ENCODE measurements at places on chromosomes 5 and 9.

GRCh38 chr5:98905857-98906688, 22.7 kb downstream of the CHD1 start:
- DNase-seq, result no peak

GRCh38 chr9:129213551-129213950, 35.5 kb upstream of the IER5L start:
- DNase-seq, result no peak

- DNase-seq, result no peak
Measured at GRCh38 chr5:62457071-62457470, 44.5 kb downstream of the IPO11 start.

GRCh38 chr9:16627967-16628366, 242.5 kb downstream of the BNC2 start:
- no peak for DNase-seq

GRCh38 chr9:29958469-29958868, 2385.2 kb upstream of the C9orf72 start:
- DNase-seq, result no peak

GRCh38 chr9:114289571-114290481, 33.1 kb upstream of the ORM1 start:
- no peak for DNase-seq

DNA sequence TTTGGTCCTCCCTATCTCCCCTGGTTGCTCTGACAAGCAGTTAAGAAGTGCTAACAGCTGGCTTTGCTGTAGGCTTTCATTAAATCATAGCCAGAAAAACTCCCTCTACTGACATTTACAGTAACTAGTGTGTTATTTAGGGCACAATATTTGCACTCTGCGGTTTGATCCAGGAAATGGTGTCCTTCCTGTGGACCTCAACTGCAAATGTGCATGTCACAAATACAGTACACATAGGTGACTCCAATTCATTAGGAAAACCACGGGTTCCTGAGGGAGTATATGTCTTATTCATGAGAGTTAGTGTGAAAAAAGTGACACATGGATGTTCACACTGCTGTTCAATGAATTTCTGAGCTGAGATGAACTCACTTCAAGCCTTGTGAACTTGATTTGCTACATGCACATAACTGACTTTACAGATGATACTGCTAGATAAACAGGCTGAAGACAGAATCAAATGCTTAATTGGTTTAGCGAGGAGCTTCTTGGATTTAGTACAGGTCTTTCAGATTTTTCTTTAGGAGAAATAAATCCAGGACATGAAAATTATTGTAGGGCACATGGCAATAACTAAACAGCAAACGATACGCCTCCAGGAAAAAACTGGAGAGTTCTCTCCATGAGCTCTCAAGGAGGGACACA, 281.5 kb downstream of the EFNA5 start:
- DNase-seq, result no peak

DNA sequence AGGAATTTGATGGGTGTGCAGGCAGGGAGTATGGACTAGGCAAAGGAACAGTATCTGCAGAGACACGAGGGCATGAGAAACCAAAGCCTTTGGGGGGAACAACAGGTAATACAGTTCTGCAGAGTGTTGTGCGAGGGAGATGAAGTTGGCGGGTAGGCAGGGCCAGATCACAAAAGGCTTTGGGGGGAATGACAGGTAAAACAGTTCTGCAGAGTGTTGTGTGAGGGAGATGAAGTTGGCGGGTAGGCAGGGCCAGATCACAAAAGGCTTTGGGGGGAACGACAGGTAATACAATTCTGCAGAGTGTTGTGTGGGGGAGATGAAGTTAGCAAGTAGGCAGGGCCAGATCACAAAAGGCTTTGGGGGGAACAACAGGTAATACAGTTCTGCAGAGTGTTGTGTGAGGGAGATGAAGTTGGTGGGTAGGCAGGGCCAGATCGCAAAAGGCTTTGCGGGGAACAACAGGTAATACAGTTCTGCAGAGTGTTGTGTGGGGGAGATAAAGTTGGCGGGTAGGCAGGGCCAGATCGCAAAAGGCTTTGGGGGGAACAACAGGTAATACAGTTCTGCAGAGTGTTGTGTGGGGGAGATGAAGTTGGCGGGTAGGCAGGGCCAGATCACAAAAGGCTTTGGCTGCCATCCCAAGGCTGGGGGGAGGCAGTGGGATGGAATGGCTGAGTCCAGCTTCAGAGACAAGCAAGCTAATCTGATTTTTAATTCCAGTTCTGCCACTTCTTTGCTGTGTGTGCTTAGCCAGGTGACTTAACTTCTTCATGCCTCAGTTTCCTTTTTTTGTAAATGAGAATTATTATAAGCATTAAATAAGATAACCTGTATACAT, 33.0 kb downstream of the FRMPD1 start:
- no peak for DNase-seq

- no peak for DNase-seq
Measured at GRCh38 chr5:111313017-111313724, 89.0 kb downstream of the CAMK4 start.

GRCh38 chr9:137085920-137086530, 760 bp upstream of the MAN1B1 start:
- no peak for DNase-seq

- DNase-seq, result no peak
Measured at GRCh38 chr9:88535226-88536022, 446 bp downstream of the NXNL2 start.

- DNase-seq, result no peak
Measured at GRCh38 chr5:126428421-126428820, 5.2 kb downstream of the GRAMD2B start.

GRCh38 chr5:21030981-21031380, 1043.0 kb upstream of the CDH18 start:
- no peak for DNase-seq

GRCh38 chr5:53478411-53479044, 1.9 kb upstream of the FST start:
- no peak for DNase-seq

DNA sequence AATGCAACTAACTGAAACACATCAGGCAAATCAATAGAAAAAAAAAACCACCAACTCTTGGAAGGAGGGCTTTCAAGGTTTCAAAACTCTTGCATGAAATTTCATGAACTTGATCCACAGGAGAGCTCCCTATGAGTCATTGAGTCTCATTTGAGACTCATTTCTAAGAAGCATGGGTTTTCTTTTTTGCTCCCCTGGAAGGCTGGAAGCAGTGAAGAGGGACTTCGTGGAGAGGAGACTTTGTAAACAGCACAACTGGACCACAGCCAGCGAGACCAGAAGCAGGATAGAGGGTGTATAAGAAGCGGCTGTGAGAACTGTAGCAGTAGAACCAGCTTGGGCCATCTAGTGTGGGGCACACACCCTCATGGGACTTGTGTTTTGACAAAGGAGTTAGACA, 41.2 kb upstream of the RAPGEF1 start:
- no peak for DNase-seq

DNA sequence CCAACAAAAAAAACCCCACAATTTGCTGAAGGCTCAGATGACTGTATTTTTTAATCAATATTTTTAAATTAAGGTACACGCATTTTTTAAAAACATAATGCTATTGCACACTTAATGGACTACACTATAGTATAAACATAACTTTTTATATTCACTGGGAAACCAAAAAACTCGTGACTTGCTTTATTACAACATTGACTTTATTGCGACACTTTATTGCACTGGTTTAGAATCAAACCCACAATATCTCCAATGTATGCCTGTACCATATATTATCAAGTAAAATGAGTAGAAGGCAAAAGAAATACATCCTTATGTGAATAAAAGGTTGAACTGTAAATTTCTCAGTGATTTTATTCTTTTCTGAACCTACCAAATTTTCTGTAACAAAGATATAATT, 53.7 kb downstream of the RICTOR start:
- no peak for DNase-seq

DNA sequence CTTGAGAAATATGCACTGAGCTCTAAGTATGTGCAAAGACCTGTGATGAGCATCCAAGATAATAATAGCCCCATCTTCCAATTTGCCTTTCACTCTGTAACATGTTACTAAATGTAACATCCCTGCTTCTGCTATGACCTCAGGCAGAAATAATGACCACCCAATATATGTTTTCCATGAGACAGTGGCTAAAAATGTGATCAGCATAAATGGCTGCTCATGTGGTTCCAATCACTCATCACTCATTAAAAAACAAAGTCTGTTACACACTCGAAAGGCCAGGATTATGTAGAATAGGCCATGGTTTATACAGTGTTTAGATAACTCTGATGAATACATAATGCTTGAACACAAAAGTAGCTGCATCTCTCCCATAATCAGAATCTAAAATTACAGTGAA, 71.4 kb upstream of the MOCS2 start:
- no peak for DNase-seq

GRCh38 chr9:134187891-134188385, 23.6 kb upstream of the RNU6ATAC start:
- DNase-seq, result no peak

DNA sequence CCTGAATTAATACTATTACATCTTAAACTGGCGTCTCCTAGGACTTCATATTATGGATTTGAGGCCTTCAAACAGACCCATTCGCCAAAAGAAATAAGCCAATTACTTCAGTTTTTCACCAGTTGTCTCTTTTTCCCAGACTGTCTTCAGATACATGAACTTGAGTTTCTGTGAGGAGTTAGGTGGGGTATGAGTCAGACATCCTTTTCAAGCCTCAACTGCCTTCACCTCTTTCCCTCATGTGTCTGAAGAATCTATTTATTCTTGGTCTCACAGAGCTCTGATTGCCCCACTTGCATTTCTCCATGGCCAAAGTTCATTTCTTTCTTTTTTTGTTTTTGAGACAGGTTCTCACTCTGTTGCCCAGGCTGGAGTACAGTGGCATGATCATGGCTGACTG, 12.5 kb downstream of the WNT8A start:
- no peak for DNase-seq

- no peak for DNase-seq
Measured at GRCh38 chr5:160092514-160092913, 26.7 kb downstream of the PWWP2A start.

DNA sequence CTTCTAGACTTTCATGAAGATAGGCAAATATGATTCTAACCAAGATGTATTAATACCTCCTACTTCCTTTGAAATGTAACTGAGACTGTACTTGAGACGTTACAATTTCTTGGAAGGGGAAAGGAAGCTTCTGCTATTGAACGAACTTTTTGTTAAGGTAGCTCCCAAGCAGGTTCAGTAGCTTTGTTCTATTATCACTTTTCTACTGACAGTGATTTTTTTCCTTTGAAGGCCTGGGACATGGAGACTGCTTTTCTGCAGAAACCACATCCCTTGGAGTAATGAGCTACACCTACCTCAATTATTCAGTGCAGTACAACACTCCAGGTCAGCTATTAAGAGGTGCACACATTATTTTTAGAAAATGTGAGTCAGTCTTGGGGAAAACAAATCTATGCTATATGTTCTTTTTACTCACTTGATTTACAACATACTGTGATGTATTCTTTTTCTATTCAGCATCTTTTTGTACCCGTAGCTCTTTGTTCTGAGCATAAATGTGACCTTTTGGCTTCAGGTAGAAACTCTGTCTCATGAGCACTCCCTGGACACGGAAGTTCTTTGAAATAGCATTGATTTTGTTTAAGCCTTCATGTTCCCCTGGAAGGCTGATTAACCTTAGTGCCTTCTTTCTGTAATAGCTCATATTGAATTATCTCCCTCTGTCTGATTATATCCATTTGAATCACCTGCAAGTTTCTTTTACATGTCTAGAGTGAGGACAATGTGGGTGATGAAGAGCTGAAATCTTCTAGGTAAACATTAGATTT, 56.5 kb upstream of the CDKN2B start:
- DNase-seq, result no peak

- DNase-seq, result no peak
Measured at GRCh38 chr5:73178265-73178664, 5.3 kb downstream of the TMEM174 start.

DNA sequence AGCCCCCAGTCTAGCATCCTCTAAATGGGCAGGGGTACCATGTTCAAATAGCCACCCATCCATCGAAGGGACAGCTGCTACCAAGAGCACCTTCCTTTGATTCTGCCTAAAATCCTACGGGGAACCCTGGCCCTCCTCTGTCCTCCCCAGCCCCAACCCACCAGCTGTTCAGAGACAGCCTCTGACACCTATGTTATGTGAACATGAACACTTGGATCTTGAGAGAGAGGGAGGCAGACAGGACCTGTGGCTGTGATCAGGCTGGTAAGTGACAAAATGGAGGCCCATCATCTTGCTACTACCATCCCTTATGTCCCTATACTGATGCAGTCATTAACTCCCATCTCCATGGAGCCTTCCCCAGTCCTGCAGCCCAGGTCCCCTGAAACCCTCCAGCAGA, 8.2 kb downstream of the SLC23A1 start:
- no peak for DNase-seq

- no peak for DNase-seq
Measured at GRCh38 chr5:132812123-132812765, 858 bp upstream of the SOWAHA start.

DNA sequence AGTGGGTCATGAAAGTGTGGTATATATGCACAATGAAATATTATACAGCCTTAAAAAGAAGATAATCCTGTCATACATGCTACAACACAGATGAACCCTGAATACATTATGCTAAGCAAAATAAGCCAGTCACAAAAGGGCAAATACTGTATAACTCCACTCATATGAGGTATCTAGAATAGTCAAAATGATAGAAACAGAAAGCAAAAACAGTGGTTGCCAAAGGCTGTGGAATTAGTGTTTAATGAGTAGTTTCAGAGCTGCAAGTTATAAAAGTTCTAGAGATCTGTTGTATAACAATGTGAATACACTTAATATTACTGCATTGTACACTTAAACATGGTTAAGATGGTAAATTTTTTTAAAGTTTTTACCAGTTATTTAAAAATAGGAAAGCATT, 135.0 kb downstream of the OXCT1 start:
- DNase-seq, result no peak

DNA sequence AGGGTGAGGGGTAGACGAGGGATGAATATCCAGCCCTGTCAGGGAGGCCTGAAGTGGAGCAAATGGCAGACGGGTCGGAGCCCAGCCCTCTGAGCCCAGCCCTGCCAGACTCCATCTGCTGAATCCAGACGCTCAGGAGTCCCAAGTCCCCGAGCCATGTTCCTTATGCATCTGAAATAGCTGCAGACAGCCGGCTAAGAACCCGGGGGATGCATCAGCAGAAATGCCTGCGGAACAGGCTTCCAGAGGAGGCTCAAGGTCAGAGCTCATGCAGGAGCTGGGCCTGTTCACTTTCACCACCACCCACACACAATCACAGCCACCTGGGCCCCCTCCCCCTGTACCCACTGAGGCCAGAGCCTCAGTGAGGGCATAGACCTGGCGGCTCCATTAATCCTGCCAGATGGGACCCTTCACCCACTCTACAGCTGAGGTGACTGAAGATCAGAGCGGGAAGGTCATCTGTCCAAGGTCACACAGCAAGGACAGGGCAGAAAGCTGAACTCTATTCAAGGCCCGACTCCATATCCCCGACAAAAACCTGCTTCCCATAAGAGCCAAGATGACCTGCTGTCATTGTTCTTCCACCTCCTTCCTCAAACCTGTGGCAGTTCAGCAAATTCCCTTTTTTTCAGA, 24.4 kb upstream of the AKNA start:
- no peak for DNase-seq

DNA sequence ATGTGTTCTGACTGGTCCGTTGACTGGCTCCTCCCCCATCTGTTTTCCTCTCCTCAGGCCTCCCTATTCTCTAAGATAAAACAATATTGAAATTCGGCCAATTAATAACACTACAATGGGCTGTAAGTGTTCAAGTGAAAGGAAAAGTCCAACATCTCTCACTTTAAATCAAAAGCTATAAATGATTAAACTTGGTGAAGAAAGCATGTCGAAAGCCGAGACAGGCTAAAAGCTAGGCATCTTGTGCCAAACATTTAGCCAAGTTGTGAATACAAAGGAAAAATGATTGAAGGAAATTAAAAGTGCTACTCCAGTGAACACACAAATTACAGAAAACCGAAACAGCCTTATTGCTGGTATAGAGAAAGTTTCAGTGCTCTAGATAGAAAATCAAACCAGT, 310.6 kb downstream of the SPOCK1 start:
- DNase-seq, result no peak

Measured in stimulated activated CD4-positive, alpha-beta T cell treated with anti-CD3 and anti-CD28 coated beads, Interleukin-15, amount 100 ng/mL, for 1 hour (primary cell).